ENCODE measurements at places on chromosomes 6 and 20. TPM values are rescaled to one million over a fixed set of nuclear protein-coding genes. Genes with fewer than 3 reads are reported as not detected.
A peak's percentile ranks its signal among the peaks of the same experiment; 100 is the strongest.

GRCh38 chr6:43876602-43877001 is 106.6 kb downstream of the VEGFA start:
- no peaks in the 10 kb centered on the region for H3K27me3 ChIP-seq
- no peak for DNase-seq
- no peaks in the 10 kb centered on the region for H3K36me3 ChIP-seq
- no peak overlapping the region for H3K4me3 ChIP-seq

- H3K4me3 ChIP-seq: no peak overlapping the region
- H3K27ac ChIP-seq: no peak overlapping the region
- DNase-seq: no peak
- H3K4me1 ChIP-seq: no peaks in the 10 kb centered on the region
- H3K36me3 ChIP-seq: no peaks in the 10 kb centered on the region
Measured at GRCh38 chr6:147586044-147586443, 77.6 kb downstream of the SAMD5 start.

DNA sequence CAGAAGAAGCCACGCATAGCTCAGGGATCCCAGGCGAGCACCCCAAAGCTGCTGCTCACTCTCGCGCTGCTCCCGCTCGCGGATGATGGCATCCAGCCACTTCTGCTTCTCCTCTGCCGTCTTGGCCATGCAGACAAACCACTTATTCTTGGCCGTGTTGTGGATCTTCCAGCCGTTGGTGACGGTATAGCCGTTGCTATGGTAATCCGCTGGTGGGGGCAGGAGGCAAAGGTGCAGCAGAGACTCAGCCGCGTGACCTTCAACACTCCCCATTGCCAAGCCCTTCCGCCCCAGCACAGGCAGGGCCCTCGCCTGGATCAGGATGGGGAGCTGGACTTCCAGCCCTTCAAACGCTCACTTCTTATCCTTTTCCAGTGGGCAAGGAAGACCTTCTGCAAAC is 136.9 kb downstream of the PREX1 start:
- no peaks in the 10 kb centered on the region for H3K4me1 ChIP-seq
- no peak for DNase-seq
- no peak overlapping the region for H3K27ac ChIP-seq
- no peaks in the 10 kb centered on the region for H3K27me3 ChIP-seq

DNA sequence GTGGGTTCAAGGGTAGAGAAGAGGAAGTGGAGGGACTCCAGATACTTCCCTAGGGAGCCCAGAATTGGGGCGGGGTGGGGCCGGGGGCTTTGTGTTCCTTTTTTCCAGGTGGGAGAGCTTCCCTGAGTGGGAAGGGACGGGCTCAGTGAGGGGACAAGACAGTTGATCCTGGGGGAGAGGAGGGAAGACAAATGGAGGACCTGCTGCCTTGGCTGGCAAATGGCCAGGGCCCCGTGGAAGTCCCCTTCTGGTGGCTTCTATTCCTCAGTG is 2.6 kb downstream of the CTSZ start:
- no peak overlapping the region for H3K4me3 ChIP-seq
- DNase-seq: peak; percentile 85
- H3K27ac ChIP-seq: no peak overlapping the region

DNA sequence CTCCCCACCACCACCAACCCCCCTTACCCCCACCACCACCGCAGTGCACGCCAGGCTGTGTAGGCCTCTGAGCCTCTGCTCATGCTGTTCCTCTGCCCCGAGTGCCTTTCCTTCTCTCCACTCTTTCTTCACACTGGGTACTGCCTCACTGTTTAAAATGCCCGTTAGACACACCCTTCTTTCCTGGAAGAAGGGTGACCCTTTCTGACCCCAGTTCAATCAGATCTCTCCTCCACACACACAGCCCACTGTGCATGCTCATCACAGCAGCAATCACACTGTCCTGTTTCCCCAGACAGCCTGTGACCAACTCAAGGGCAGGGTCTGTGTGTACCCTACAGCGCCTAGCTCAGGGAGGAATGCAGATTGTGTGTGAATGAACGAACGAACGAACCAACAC is 10.0 kb downstream of the TMEM74B start:
- DNase-seq: no peak
- no peaks in the 10 kb centered on the region for H3K27me3 ChIP-seq
- H3K4me3 ChIP-seq: no peak overlapping the region
- peaks cover 3% of the 10 kb centered on the region for H3K36me3 ChIP-seq

- peak overlapping the region; percentile 70 for H3K27ac ChIP-seq
- H3K4me1 ChIP-seq: no peaks in the 10 kb centered on the region
- peak overlapping the region; percentile 84 for H3K4me3 ChIP-seq
- peaks cover 2% of the 10 kb centered on the region for H3K36me3 ChIP-seq
- no peak for DNase-seq
Measured at GRCh38 chr6:30325873-30326525, 728 bp upstream of the TRIM39 start.

Gene MTO1
- total RNA-seq: 21.9 TPM

All from aorta (tissue), 5 donors.